ENCODE measurements at places on chromosomes 1 and 21.

- no peak for DNase-seq
These were observed 186.8 kb upstream of the MAP1LC3C start for GRCh38 chr1:242185731-242186130.

GRCh38 chr1:23650344-23650990, 41.1 kb upstream of the RPL11 start:
- DNase-seq = no peak

DNA sequence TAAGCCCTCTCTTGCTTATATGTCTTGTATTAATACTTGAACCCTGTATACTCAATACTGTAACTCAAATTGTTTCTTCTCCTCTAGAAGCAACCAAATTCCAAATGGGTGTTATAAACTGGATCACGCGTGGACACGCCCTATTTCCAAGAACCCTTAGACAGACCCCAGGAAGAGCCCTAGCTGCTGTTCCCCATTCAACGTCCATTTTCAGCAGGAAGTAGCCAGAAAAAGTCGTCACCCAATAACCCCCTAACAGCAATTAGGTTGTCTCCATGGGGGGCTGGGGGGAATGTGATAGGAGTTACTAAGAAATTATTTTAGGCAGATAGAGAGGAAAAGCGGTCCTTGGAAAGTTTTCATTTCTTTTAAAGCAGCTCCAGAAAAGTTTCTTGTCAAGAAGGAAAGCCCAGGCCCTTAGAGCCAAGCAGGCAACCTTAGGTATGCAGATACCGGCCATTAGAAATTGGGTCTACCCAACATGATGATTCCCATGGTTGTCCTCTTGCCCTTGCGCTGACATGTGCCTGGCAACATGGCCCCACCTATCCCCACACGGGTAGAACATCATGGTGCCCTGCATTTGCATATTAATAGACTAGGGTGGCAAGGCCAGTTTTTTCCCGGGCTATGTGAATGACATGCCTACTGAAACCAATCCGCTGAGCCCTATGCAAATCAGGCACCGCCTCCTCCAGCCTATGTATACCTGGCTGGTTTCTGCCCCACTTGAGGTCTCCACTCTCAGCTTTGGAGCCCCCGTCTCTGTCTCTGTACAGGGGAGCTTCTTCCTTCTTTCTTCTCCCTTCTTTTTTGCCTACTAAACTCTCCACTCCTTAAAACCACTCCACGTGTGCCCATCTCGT, 4.0 kb upstream of the CD46 start:
- no peak for DNase-seq

- no peak for DNase-seq
These were observed 1.4 kb upstream of the OLFML3 start for GRCh38 chr1:113977906-113978305.

GRCh38 chr1:210700511-210700910, 371.8 kb downstream of the HHAT start:
- DNase-seq = no peak

DNA sequence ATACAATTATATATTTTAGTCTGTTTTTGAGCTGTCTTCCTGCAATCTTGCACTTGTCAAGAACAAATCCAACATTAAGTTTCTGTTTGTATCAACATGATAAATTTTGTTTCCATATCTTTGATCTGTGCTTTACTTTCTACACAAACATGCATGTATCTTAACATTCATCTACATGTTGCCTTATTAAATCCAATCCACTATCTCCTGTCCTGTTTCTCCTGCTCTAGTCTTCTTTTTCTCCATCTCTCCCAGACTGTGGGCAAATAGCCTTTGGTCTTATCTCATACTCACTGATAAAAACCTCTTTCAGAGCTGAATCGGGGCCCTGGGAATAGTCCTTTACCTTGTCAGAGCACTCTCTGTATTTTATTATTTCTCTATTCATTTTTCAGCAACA, 101.3 kb downstream of the PLPPR4 start:
- no peak for DNase-seq

DNA sequence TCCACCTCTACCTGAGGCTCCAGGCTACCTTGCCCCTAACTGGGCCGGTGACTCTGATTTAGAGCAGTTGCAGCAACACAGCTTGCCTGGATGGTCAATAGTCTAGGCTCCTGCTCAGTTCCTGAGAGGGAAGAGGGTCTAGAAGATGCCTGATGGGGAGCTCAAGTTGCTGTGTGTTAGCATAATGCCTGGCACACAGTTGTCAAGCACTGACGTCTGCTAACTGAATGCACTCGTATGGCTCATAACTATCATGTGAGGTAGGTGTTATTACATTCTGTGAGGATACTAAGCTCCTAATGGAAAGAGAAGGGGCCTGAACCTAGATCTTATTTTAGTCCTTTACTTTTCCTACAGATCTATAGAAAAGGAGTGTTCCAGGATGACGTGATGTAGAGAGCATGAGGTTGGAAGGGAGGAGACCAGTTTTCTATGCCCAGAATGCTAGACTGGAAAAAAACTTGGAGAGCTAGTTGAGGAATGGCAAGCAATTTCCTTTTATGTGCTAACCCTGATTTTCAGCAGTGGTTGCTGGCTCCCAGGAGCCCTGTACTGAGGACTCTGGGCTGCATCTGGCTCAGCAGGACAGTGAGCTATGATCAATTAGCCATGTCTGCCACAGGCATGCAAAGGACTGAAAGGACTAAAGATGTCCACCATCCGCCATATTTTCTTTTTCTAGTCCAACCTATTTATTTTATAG, 30.0 kb downstream of the FAM78B start:
- no peak for DNase-seq

DNA sequence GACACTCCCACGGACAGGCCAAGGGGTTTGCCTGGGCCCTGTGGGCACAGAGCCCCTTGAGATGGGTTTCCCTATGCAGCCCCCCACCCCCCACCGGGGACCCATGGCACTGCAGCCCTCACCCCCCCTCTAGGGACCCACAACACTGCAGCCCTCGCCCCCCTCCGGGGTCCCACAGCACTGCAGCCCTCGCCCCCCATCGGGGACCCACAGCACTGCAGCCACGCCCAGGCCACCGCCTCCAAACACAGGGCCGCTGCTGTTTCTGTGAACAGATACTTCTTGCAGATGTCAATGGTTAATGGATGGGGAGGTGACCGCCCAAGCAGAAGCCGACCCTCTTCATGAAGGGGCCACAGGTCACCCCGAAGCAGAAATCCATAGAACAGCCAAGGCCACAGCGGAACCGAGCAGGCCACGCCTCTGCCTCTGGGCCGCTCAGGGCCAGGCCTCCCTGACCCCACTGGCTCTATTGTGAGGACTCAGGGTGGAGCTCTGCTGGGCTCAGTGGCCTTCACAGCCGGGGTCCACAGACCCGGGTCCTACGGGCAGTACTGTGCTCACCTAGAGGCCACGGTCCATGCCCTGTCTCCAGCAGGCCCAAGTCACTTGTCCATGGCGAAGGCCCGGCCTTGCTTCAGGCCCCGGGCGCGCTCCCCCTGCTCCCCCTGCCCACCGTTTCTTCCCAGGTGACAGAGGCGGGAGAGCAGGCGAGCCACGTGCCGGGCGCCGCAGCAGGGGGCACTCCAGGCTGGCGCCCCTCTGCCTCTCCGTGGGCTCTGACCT, 4.1 kb upstream of the POFUT2 start:
- DNase-seq = no peak

DNA sequence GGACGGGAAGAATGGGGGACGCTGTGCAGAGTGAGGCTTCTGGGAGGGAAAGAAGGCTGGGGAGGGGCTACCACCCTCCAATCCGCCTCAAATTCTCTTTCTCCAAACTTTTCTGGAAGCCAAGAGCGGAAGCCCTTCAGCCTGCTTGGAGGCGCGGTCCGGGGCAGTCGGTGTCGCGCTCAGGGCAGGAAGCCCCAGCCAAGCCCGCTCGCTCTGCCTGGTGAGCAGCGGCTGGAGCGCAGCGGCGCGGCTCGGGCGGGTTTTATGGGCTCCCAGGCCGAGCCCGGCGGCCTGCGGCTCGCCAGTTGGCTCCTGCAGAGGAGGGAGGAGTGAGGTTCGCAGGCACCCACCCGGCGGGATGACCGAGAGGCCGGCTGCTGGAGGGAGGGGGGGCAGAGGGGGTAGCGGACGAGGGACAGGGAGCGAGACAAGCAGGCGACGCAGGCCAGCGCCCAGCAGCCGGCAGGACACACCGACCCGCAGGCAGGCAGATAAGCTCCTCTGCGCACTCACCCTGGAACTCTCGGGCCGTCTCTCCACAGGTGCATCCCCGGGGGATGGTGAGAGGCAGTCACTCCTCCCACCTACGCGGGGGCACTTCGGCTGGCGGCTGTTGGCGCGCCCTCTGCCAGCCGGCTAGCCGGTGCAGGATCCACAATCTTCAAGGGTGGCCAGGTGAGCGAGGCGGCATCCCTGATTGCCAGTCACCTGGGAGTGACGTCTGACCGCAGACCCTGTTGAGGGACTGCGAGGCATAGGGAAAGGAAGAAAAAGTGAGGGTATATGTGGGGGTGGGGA, at the start of gene AVPR1B:
Gene AVPR1B (minus strand): TSS at position 238 of the 798 bp plus-strand sequence. CDS start 498 bp downstream, outside the sequence.
- no peak for DNase-seq

DNA sequence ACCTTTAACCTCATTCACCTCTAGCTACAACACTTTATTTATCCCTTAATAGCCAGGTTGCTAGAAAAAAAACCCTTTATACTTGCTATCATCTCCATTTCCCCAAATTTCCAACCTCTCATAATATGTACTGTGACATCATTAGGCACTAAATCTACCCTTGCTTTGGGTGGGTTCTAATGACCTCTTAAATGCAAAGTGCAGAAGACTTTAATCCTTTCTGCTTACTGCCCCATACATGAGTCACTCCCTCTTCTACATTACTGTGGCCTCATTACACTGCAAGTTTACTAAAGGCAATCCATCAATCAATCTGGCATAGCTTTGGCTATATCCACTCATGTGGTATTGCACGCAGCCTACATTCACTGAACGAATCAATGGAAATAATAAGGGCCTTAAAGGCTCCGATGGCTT, 353.3 kb downstream of the SMYD3 start:
- DNase-seq = no peak

DNA sequence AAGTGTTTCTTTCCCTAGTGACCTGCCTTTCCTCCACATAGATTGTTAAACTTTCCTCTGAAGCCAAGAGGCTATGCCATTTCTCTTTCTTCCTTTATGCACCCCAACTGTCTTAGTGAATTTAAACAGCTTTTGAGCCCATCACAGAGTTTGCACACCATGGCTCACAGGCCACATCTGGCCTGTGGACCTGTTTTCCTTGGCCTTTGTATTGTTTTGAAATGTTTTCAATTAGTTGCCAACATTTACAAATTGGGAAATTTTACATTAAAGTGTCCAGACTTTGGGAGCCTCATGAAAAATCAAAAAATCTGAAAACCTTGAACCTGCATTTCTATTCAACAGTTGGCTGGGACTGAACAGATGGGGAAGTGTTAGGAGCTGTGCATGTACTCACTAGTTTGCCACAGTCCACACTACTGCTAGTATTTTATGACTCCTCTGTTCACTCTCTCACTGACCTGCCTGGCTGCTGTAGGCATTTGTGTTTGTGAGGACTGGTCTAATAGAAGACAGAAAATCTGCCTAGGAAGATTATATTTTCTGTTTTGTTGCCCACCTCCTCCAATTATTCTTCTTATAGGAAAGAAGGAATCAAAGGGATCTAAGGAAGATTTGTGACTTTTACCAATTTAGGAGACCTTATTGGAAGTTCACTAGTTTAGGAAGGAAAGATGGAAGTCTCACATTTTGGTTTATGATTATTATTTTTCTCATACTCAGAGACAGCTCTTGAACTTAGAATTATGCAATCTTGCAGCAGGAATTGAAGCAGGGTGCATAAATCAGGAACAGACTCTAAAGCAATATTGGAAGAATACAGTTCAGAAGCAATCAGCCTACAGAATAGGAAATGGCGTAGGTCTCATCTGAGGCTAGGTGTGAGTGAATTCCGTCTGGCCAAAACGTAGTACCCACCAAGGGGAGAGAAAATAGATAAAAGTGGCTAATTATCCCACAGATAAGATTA, 134.7 kb downstream of the HLX start:
- DNase-seq = no peak

Data from stimulated activated CD8-positive, alpha-beta memory T cell treated with anti-CD3 and anti-CD28 coated beads, Interleukin-7, amount 100 ng/mL, for 48 hours (primary cell).